ENCODE measurements at places on chromosomes 1 and 21.
A peak's percentile ranks its signal among the peaks of the same experiment; 100 is the strongest.

GRCh38 chr1:1349256-1350012 is at the start of gene DVL1:
TSS of gene DVL1 (minus strand) at chr1:1349418. CDS start at chr1:1349065, 353 bp downstream.
- DNase-seq, result peak; percentile 53

- DNase-seq, result no peak
These were observed 63.4 kb downstream of the LYPLAL1 start for GRCh38 chr1:219236933-219237610.

DNA sequence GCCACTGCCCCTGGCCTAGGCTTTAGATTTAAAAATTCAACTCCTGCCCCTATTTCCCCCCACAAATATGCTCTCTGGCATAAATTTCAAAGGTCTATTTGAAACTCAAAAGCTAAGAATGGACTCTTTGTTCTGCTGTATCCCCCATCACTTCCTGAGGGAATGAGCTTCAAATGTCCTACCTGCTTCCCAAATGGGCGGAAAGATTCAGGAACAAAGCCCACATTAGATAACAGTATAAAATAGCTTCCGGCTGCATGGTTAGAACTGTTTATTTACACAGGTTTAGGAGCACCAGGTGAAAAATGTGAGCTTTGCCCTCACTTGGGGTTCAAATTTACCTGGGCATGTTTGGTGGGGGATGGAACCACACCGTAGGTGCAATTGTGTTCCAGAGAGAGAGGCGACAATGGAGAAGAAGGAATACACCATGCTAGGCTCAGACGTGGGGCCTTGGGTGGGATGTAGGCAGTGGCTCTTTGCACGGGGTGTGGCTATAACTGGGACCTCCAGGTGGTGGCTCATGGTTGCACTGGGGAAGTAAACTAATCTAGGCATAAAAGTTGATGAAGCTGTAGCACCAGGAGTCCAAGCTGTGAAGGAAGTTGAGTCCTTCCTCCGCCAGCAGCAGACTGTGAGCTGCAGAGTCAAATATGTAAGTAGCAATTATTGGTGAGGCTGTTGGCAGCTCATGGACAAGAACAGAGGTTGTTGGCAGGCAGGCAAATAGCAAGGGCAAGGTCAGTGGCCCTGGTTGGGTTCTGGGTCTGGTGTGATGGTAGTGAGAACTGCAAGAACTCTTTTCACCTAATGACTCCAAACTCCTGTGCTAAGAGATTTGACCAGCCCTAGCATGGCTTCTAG is 41.5 kb upstream of the SRSF10 start:
- DNase-seq, result no peak

DNA sequence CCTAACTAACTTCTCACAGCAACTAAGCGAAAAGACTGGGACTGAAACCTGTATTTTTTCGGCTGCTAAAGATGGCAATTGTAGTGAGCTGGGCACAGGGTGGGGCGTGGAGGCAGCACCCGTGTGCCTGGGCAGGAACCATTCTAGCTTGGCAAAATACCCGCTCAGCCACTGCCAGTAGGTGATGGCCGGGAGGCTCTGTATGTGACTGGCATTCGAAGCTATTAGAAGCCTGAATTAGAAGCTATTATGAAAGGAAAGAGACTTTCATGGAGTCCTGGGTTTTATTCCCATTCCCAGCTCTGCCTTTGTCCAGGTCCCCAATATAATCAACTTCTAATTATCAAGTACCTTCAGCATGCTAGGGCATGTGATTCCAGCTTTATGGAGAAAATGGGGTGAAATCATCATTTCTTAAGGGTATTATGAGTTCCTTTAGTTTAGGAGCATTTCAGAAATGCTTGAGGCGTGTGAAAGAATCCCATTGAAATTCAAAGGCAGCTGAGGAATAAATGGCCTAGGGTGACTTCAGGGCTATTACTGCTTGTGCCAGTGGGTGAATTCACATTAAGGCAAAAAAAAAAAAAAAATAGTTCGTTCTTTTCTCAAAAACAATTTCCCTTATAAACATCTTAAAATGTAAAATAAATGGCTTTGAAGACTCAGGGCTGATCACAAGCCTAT is 125.6 kb downstream of the KCNN3 start:
- DNase-seq, result no peak

DNA sequence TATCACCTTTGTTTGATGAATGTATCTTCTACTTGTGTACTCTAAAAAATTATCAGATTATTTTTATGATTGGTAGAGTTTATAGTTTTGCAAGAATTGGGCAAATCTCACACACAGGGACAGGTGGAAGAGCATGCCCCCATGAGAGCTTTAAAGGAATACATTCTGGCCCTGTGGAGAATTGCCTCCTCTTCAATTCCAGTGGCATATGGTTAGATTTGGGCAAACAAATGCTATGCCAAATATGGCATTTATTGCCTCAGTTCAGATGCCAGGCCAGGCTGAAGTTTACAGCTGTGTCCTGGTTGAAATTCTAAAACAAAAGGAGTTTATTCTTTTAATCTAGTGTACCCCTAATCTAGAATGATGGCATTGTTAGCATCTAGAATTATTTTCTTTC is 162.4 kb upstream of the CACYBP start:
- no peak for DNase-seq

- DNase-seq, result no peak
These were observed 4.9 kb downstream of the RASSF5 start for GRCh38 chr1:206512058-206512850.

GRCh38 chr1:53439337-53440207 is 19.6 kb upstream of the DMRTB1 start:
- DNase-seq, result no peak

DNA sequence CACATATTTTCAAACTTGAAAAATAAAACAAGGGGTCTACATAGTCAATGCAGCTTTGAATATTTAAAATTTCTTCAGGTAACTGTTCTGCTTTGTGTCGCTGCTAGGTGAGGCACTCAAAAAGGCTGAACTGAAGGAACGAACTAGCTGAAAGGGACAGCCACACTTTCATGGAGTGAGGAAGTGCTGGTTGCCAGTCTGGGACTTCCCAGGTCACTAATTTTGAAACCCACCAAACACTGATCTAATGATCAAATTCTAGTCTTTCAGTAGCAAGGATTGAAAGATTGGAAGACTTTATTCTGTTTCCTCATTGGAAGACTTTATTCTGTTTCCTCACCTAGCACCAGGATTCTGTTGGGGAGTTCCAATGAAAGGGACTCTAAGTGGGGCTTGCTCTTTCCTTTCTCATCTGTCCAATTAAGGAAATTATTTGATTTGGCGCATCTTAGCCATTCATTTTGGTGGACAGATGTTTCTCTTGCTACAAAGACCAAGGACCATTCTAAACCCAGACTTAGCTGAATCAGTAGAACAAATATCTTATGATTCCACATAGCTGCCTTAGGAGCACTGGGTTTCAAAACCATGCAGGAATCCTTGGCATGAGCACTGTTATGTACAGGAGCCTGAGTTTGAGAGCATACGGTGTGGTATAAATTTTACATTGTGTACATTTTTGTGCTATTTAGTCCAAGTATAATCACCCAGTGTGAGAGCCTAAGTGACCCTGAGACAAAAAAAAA is 10.9 kb upstream of the ARID1A start:
- DNase-seq, result no peak

- DNase-seq, result no peak
These were observed 148.2 kb downstream of the DISC1 start for GRCh38 chr1:231774719-231775335.

DNA sequence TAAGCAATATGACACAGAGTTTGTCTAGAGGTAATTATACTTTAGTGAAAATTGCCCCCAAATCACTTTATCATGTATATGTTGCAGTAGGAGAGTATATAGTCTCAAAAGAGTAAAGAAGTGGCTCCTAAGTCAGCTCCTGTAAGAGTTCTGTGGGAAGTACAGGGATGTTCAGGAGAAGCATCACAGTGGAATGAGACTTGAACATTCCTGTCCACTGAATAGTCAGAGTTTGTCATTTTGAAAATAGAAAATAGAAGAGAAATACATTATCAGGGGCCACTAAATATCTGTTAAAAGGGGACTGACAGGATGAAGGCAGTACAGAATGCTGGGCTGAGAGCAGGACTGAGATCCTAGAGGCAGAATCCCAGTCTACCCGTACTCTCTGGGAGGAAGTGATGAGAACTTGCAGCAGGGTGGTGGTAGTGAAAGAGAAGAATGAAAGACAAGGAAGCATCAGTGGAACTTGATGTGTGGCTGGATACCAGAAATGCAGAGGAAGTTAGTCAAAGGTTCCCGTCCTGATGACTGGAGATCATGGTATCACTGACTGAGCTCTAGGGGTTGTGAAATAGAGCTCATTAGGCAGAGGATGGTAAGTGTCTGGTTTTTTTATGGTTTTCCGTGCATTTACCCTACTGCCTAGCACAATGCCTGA is 153.4 kb downstream of the FMN2 start:
- DNase-seq, result no peak

DNA sequence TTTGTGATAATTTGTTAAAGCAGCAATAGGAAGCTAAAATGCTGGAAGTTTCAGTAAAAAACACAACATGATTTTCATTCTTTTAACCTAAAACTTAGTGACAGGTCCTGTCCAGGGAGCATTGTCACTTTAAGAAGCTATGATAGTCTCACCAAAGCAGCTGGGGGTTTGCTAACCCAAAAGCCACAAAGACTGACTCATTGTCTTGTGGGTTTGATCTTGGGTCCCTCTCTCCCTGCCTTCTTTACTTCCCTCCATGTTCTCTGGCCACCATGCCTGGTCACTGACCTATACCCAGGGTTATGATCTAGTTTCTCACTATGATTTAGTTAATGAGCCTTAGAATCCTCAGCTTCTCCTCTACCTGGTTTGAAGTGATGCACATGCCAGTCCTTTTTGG is 213.5 kb upstream of the PTGFR start:
- no peak for DNase-seq

DNA sequence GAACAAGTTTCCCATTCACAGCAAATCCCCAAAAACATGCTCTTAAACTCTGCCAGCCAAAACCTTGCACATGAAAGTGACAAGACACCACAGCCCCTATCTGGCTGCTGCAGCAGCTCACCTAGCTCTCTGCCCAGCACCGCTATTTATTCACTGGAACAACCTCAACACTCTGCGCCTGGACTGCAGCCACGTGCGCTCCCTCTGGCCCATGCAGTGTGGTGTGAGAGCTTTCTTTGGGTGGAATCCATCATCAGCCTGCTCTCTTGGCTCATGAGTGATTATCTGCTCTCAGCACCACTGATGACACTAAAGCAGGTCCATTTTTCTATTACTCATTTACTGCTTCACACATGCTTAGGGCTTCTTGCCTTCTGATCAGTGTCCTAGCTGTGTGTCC is 11.4 kb downstream of the KCNJ6 start:
- DNase-seq, result no peak

- no peak for DNase-seq
These were observed 5.2 kb downstream of the IFI6 start for GRCh38 chr1:27666791-27667254.

DNA sequence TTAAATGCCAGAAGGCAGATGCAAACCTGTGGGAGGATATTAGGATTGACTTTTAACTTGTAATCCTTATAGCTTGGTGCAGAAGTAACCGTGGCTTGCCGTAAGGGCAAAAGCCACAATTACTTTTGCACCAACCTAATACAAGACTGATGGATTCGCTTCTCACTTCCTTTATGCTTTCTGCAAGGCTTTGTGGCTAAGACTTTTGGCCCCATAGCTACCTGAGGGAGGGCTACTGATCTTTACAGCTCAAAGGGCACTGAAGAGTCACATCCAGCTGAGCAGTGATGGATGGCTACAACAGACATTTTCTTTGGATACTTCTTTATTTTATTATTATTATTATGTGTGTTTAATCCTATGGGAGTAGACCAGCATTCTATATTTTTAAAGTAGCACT is 140.4 kb downstream of the ST6GALNAC5 start:
- no peak for DNase-seq

DNA sequence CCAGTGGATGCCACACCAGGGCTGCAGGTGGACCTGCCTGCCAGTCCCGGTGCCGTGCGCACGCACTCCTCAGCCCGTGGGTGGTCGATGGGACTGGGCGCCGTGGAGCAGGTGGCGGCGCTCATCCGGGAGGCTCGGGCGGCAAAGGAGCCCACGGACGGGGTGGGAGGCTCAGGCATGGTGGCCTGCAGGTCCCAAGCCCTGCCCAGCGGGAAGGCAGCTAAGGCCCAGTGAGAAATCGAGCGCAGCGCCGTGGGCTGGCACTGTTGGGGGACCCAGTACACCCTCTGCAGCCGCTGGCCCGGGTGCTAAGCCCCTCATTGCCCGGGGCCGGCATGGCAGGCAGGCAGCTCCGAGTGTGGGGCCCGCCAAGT is 1171.8 kb upstream of the B3GALT2 start:
- DNase-seq, result no peak

DNA sequence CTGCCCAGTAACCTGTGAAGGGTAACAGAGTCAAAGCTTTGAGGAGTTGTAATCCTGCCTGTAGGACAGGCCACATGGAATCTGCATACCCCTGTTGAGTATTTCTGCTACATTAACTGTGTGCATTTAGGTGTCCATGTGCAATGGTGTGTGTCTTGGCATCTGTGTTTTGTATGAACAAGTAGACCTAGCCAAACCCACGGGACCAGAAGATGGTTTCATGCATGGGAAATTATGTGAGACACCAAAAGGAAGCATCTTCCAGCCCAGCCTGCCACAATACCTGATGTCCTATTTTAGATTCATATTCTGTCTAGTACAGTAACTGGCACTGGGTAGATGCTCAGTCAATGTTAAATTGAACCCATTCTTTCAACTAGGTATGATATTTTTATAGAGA is 70.8 kb upstream of the KCND3 start:
- DNase-seq, result no peak

GRCh38 chr1:54396261-54396933 is 9.8 kb downstream of the SSBP3 start:
- no peak for DNase-seq

- no peak for DNase-seq
These were observed 1.5 kb downstream of the PHGDH start for GRCh38 chr1:119713039-119713748.

- no peak for DNase-seq
These were observed 525 bp downstream of the RYR2 start for GRCh38 chr1:237042526-237042891.

- DNase-seq, result no peak
These were observed 899.2 kb downstream of the NCAM2 start for GRCh38 chr21:21897275-21897883.

- no peak for DNase-seq
These were observed 71.2 kb downstream of the PCNX2 start for GRCh38 chr1:233224311-233224710.

- no peak for DNase-seq
These were observed 1.5 kb downstream of the NAXE start for GRCh38 chr1:156592910-156593660.

DNA sequence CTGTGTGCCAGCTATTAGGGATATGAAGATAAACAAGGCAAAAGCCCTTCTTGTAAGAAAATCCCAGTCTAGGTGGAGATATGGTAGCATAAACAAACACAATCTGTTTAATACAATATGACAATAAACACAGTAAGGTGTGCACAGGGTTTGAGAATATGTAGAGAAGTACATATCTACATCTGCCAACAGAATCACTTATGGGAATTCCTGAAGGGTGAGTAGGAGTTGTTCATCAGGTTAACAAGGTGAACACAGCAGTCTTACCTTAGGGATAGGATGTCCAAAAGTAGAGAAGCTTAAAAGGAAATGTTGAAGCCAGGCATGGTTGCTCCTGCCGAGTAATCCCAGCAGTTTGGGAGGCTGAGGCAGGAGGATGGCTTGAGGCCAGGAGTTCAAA is 57.7 kb upstream of the LRRC7 start:
- no peak for DNase-seq
